ENCODE measurements at places on chromosomes 6 and 20. TPM values are rescaled to one million over a fixed set of nuclear protein-coding genes. Genes with fewer than 3 reads are reported as not detected.

SNAP25 gene
- 16.3 TPM for total RNA-seq

C20orf141 gene
- not detected for total RNA-seq

ID4 gene
- total RNA-seq: 32.5 TPM

DNA sequence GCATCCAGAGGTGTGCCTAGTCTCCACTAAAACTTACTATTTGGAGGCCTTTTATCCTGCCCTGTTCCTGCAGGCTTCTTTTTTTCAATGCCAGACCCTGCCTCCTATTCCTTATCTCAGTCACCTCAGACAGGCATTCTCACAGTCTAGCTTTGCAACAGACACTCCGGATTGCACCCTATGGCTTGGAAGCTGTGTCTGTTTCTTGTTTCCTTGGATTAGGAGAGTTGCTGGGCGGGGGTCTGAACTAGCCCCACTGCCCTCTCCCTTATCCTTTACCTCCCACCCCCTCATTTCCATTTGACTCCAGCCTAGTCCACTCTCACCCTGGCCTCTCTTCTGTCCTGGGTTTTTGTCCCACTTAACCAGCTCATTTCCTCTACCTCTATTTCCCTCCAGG, 228.1 kb upstream of the CITED2 start:
- DNase-seq: no peak

- no peak for DNase-seq
Observed at GRCh38 chr20:617934-618690, 8.0 kb upstream of the TCF15 start.

DNA sequence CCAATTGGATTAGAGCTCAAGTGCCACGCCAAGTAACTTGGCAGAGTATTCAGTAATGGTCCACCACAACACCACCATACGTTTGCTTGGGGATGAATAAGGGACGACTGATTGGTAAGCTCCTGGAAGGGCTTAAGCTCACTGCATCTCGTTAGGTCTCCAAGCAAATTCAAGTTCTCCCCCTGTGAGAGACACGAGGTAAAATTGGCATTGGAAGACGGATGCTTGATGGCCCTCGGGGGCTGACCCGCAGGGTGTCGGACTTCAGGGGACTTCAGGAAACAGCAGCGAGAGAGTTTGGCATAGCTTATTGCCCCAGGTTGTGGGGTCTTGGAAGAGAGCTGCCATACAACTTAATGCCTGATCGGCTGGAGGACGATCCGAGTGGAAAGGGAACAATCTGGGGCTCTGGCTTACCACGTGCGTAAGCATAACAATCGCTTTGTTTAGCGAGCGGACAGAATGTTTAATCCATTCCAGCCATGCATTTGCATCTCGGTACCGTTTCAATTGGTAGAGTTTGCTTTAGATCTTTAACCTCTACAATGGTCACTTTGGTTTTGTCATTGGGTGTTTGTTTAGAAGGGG, 4.8 kb upstream of the ZNFX1 start:
- DNase-seq: no peak

DNA sequence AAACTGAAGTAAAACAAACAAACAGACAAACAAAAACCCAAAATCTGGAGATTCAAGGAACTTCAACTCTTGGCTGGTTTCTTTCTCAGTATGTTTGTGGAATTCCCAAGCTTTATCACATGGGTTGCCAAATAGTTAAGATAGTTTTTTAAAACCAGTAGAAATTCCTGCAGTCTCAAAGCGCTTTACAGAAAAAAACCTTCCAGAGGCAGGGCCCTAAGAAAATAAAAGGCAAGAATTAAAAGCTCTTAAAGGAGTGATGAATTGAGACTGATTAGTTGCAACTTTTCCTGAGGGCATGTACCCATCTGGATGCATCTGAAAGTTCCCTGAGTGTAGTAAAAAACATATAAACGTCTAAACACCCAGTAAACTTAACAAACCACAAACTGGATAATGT, 25.9 kb upstream of the PTCHD4 start:
- DNase-seq: no peak

DNA sequence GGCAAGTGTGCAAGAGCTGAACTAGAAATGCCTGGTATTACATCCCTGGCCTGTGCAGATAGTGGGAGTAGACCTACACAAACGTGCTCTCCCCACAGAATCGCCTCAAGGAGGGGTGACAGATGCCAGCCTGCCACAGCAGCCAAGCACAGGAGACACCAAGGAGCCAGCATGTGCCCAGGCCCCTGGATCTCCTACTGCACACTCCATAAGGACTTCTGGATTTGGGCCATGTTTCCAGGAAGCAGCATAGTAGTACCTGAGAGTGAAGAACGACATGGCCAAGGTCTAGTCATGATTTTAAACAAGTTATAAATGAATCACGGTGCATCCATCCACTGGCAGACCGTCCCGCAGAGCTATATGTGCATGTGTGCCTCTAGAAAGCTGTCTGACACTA, 232.2 kb downstream of the SYNDIG1 start:
- no peak for DNase-seq
